ENCODE measurements at places on chromosomes 5 and 9. TPM values are rescaled to one million over a fixed set of nuclear protein-coding genes. Genes with fewer than 3 reads are reported as not detected.

DNA sequence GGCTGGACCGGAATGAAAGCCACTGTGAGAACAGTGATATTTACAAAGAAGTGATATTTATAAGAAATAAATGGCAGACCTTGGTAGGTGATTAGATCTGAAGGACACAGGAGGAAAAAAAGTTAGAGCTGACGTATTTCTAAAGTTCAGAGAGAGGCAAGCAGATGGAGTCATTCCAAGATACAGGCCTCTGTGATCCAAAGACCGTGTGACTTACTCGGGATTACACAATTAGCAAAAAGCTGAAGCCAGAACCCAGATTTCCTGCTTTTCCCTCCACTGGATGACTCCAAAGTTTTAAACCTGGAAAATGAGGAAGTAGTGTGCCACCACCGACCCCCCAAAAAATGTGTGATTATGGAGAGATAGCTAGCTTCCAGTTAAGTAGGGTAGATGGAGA lies 3.1 kb upstream of the DOCK8 start:
- DNase-seq = no peak

The GCNT4 gene
- total RNA-seq = 4.9 TPM

DNA sequence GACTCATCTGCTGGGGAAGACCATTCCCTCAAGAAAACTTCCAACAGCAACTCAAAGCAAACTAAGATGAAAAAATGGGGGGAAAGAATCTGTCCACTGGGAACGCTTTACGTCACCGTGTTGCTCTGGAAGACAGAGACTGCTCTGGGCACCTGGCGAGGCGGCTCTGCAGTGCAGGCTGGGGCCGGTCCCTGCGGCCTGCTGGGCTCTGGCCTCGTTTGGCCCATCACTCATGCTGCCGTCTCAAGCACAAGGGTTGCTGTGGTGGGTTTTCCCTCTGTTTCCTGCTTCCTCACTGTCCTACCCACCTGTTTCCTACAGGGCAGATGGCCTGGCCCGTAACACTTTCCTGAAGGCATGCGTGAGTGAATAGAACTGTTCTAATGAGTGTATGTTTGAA lies 92.9 kb upstream of the OTULINL start:
- no peak for DNase-seq

DNA sequence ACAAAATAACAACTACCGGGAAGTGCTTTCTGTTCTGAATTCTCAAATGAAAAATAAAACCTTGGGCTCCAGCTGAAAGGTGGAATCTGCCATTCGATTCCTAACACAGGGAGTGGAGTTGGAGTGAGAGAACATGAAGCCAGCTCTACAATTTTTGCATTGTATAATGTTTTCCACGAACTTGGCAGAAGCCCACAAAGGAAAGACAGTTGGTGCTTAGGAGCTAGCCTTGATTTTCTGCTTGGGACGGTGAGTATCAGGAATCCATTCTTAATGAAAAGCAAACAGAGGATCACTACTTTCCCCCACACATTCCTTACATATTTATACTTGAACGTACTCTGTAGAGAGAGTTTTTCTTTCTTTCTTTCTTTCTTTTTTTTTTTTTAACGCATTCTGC lies 74.2 kb upstream of the FBXL7 start:
- DNase-seq = no peak

The IQGAP2 gene
- 117 TPM for total RNA-seq

The GZMA gene
- total RNA-seq = 11.3 TPM

- no peak for DNase-seq
Observed at GRCh38 chr5:147406636-147407035, 103.2 kb downstream of the DPYSL3 start.

The CDC25C gene
- total RNA-seq = not detected
